ENCODE measurements at places on chromosomes 3 and 15.

DNA sequence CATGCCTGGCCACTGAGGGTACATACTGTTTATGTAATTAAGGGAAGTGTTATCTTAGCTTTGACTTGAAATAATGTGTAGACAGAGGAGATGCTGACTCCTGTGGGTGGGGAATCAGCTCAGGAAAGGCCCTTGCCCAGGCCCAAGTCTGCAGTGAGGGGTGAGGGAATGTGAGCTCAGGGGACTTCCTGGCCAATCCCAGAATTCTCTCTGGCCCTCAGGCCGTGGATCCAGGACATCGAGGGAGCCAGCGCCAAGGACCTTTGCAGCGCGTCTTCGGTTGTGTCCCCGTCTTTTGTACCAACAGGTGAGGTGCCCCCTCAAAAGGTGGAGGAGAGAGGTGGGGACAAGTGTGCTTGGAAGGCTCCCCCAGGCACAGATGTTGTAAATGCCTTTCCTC, 6.4 kb downstream of the CIB1 start:
- no peak for DNase-seq

- no peak for DNase-seq
Observed at GRCh38 chr3:127037418-127037841, 54.5 kb downstream of the PLXNA1 start.

DNA sequence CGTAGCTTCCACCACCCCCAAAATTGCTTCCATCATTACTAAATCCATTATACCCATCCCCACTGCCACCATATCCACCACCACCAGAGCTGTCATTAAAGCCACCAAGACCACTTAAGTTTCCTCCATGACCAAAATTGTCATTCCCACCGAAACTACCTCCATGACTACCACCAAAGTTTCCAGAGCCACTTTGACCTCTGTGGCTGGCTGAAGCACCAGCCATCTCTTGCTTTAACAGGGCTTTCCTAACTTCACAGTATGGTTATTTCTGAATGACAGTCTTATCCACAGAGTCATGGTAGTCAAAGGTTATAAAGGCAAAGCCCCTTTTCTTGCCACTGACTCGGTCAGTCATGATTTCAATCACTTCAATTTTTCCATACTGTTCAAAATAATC, 24.3 kb upstream of the DENND4A start:
- no peak for DNase-seq

- DNase-seq = no peak
Observed at GRCh38 chr15:100082761-100083402, 258.9 kb downstream of the ADAMTS17 start.

GRCh38 chr15:77531191-77532000, 101.3 kb downstream of the LINGO1 start:
- DNase-seq = no peak

- DNase-seq = no peak
Observed at GRCh38 chr3:14138109-14138877, 13.4 kb downstream of the TMEM43 start.

DNA sequence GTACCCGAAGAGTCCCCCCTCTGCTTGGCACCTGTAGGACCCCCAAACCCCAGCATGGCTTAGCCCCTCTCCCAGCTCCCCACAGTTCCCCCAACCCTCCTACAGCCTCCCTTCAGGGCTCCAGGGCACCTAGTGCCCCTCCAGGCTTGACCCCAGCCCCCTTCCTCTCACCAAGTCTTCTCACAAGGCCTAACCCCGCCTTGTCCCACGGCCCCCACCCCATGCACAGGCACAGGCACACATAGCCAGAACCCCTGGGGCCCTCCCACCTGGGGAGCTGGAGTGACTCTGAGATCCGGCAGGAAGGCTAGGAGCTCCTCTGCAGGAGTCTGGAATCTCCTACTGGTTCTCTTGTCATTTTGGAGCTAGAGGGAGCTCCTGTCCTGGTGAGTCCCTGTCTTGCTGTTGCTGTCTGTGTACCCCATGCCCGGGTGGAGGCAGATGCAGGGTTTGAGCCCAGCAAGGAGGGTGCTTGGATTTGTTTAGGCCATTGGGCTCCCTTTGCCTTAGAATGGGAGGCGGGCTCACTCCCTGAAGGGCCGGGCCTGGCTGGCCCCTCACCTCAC, 39.6 kb downstream of the KLF13 start:
- DNase-seq = no peak

GRCh38 chr15:47412802-47413201, 304.5 kb upstream of the SEMA6D start:
- no peak for DNase-seq

DNA sequence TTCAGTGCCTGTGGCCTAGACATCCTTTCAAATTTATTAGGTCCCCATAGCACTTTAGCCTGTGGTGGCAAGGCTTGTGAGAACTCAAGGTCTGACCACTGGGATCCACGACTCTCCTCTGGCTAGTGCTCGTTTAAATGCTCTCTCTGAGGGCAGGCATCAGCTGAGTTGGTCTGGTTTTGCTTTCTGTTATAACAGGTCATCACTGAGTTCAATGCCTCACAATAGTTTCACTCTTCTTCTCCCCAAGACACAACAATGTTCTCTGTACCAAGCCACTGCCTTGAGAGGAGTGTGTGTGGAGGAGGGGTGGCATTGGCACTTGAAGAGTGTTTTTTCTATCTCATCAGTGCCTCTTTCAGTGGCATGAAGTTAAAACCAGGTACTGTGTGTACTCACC, 7.6 kb downstream of the OR5K4 start:
- no peak for DNase-seq

- DNase-seq = no peak
Observed at GRCh38 chr3:183496311-183496710, 59.2 kb downstream of the KLHL6 start.

DNA sequence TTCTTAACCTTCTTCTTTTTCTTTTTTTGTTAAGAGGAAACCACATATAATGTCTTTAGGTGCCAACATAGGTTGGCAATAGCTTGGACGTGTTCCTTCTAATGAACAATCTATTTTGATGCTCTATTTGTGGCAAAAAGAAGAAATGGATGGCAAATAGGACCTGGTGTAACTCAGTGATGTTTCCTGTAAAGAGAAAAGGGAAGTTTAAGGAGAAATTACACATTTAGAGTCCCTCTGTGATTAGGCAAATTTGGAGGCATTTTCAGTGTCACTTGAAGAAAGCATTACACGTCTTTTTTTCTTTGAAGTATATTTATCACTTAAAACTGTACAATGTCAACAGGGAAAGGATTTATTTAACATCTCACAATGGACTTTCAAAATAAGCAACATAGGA, 327.1 kb downstream of the ZIC1 start:
- DNase-seq = no peak

DNA sequence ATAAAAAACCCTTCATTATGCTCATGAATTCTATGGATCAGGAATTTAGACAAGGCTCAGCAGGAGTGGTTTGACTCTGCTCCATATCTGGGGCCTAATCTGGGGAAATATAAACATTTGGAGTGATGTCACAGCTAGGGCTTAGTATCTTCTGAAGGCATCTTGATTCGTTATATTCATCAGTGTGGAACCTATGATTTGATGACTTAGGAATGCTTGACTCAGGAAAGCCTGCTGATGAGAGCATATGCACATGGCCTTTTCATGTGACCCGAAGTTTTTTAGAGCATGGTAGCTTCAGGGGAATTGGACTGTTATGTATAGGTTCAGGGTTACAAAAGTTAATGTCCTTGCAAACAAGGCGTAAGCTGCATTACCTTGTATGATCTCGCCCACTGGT, 184.9 kb upstream of the LRRC3B start:
- no peak for DNase-seq

- no peak for DNase-seq
Observed at GRCh38 chr3:52308308-52308707, 7.8 kb upstream of the DNAH1 start.

DNA sequence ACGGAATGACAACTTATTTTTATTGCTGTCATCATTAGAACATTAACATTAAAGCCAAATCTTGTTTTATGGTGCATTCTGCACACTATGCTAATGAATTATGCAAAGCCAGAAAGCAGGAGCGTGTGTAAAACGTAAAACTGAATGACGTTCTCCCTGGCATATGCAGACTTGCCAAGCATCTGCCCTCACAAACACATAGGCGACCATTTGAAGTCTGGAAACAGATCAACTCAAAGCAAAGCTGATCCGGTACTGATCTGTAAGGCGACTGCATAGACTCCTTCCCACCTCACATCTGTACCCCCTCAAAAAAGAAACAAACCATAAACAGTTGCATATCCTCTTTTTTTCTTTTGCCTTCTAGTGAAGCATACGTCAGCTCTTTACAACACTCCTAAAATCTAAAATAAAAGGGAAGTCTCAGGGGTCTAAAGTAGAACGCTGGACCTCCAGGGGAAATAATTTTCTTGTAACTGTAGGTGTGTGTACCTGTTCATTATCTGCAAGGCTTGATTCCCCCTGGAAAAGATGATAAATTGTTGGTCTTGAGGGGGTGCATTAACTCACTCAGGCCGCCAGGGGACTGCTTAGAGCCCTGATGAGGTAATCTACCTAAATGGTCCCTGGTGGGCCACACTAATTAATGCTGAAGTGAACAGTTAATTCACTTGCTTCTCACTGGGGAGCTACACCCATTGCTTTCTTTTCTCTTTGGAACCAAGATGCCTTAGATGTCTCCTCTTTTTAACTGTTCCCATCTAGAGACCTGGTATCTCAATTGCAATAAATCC, 231.4 kb downstream of the CDIN1 start:
- no peak for DNase-seq

DNA sequence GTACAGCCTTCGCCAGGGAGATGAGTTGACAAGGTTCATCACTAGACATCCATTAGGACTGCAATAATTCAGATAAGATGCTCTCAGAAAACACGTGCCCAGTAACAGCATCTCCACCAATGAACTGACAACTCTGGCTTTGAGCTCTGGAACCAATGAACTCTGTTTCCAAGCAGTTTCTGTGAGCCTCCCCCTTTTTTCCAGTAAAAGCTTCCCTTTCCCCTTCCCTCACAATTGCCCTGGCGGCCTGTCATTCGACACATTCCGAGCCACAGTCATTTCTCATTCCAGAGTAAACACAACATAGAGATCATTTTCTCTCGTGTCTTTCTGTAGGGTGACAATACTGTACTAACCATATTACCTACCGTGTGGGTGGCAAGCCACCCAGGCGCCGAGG, 3.6 kb downstream of the PLA2G4D start:
- DNase-seq = no peak

- DNase-seq = no peak
Observed at GRCh38 chr3:196655496-196655895, 16.0 kb downstream of the NRROS start.

GRCh38 chr3:157789162-157789561, 285.9 kb upstream of the VEPH1 start:
- no peak for DNase-seq

DNA sequence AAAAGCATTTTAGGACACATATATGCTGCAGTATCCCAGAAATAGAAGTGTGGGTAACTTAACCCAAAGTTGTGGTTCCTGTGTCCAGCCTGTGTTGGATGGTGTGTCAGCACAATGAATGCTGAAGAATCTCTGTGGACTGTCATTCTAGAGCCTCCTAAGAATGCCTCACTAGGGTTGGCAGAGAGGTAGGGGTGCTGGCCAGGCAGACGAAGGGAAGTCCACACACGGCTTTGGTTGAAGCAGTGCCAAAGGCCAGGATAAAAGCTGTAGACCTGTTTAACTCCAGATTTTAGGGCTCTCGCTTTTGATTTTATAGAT, 43.7 kb upstream of the TIPARP start:
- no peak for DNase-seq

DNA sequence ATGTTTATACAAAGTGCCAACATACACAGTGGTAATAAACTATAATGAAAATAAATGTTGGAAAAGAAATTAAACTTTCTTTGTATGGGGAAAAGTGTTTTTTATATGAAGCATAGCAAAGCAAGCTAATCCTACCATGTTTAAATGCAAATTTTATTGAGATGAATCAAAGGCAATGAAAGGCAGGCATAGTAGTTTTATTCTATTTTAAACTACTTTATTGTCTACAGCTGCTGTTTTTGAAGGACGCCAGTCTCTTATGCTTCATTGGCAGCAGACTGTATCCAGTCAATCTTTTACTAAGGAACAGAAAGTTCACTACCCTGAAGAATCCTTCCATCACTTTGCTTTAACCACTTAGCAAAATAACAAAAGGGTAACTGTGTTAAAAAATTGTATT, 761.0 kb downstream of the ROBO2 start:
- no peak for DNase-seq

- DNase-seq = no peak
Observed at GRCh38 chr3:126496894-126497850, 20.4 kb downstream of the UROC1 start.

DNA sequence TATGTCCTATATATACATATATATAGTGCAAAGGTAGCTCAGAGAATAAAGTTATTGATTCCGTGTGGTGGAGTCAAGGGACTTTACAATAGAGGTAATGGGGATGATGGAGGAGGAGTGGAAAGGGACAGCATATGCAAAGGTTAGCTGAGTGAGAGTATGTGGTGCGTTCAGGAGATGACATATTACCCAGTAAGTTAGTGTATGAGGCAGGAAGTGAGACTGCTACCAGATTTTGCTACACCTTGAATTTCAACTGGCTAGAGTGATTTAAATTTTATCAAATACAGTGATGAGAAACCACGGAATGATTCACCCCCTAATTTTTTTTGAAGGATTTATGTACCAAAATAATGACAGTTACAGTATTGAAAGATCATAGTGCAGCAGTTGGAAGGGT, 2.8 kb downstream of the ACTL6A start:
- DNase-seq = no peak

DNA sequence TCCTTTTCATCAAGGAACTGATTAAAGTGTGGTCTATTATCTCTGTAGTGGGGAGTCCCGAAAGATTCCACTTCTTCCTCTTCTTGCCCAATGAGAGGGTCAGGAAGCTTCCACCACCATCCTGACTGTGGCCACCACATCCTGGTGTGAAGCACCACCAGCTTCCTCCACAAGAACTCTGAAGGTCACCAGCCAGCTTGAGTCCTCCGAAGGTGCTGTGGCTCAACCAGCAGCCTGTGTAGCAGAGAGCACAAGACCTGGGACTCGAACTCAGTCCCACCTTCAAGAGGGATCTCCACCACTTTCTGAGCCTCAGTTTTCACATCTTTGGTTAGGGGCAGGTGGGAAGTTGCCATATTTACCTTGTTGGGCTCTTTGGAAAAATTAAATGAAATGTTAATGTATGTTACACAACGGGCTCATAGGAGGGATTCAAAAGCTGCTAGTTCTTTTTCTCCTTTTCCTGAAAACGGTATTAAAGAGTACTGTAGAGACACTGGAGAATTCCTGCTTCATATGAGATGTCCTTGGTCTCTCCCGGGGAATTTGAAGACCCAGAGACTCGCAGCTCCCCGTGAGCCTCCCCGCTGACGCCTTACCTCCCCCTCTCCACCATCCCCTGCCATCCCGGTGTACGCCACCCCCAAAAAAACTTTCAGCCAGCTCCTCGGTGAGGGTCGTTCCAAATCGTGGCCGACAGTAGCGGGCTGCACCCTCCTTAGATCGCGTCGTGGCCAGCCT, 816 bp upstream of the ACAN start:
- no peak for DNase-seq

- DNase-seq = no peak
Observed at GRCh38 chr3:152937234-152937633, 102.3 kb downstream of the P2RY1 start.

- peak; percentile 31 for DNase-seq
Observed at GRCh38 chr3:184636741-184637316, 75.0 kb downstream of the MAGEF1 start.

All from activated CD4-positive, alpha-beta T cell treated with anti-CD3 and anti-CD28 coated beads, Interleukin-2, amount 50 U/mL, for 24 hours (primary cell).